Hippocampal formation (tissue), 2 donors: ENCODE measurements at places on chromosomes 4 and X.

- DNase-seq = no peak
These were observed 173.7 kb downstream of the CENPC start for GRCh38 chr4:67371615-67372014.

DNA sequence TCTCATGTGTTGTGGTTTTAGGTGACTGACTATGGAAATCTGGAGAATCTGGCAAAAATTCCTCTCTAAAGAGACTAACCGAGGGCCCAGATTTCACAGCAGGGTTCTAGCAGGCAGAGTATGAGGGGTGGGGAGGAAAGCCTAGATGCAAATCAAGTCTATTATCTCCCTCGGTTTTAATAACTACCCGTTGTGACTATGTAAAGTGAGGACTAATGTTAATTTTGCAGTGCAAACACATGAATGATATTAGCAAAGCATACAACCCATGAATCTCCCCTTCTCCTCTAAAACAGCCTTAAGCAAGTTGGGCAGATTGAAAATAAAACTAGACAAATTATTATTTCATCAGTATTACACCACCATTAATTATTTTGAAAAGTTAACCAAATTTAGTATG, 131.4 kb downstream of the SLITRK2 start:
- DNase-seq = no peak

DNA sequence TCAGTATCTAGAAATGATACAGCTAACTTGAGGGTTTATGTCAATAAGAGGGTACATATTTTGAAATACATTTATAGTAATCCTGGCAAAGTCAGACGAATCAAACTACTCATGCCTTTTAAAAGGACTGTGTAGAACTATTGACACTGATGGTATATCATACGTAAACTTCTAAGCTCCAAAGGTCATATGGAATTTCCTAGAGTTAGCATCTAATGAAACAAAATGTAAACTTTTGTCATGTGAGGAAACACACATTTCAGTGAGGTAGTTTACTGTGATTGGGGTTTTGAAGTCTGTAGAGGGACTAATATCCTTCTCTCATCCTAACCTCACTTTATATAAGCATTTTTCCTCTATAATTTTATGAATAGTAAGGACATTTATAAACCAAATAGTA, 138.4 kb downstream of the SCLT1 start:
- DNase-seq = no peak

GRCh38 chrX:101220662-101221260, 1.2 kb downstream of the DRP2 start:
- DNase-seq = no peak
